ENCODE measurements at places on chromosomes 16 and 17. TPM values are rescaled to one million over a fixed set of nuclear protein-coding genes. Genes with fewer than 3 reads are reported as not detected.

PPY gene
- polyA plus RNA-seq = not detected

TMEM88 gene
- polyA plus RNA-seq = 33.1 TPM

MT4 gene
- not detected for polyA plus RNA-seq

NR1D1 gene
- polyA plus RNA-seq = 3.7 TPM

RHBDL1 gene
- polyA plus RNA-seq = 1.1 TPM

KIF1C gene
- polyA plus RNA-seq = 92.5 TPM

IKZF3 gene
- 0.14 TPM for polyA plus RNA-seq

HASPIN gene
- polyA plus RNA-seq = 3.0 TPM

SLC9A5 gene
- 5.5 TPM for polyA plus RNA-seq

Measured in left renal cortex interstitium (tissue), 4 donors.